NCI-H446 treated with DMSO at 0.1 percent for 48 hours (cell line): ENCODE measurements at places on chromosomes 12 and 14.

DNA sequence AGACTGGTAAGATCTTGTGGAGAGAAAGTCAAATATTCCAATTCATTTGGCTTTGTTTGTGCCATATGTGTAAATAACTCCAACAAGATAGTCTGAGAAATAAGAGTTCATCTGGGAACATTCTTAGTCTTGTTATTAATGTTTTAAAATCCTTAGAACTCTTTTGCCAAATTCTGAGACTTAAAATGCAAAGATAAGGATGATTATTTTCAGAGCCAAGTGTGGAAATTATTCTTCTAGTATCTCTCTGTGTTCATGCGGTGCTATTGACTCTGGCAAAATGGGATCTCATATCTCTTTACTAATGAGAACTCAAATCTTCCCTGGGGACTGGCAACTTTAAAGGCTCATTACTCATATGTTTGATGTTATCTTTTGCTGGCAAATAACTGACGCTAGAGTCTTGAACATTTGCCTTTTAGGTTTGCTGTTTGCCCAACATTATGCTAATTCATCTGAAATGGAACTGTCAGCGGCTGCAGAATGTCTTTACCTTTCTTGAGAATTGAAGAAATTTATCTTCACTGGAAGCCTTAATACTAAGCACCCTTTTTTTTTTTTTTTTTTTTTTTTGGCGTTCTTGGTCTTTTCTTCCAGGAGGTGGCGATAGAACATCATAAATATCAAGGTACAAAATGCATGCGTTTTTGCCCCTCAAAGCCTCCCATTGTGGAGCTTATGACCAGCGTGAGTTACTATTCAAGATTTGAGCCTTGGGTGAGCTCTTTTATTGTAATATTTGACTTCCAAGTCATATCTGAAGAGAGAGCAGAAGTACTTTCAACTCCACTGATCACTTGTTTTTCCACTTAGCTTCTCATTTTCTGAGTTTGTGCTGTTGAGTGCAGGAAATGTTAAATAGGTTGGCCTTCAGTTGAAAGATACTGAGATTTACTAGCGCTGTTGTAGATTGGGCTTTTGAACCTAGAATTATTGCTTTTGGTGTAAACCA lies 86.5 kb downstream of the CAND1 start:
- DNase-seq = peak; percentile 74

DNA sequence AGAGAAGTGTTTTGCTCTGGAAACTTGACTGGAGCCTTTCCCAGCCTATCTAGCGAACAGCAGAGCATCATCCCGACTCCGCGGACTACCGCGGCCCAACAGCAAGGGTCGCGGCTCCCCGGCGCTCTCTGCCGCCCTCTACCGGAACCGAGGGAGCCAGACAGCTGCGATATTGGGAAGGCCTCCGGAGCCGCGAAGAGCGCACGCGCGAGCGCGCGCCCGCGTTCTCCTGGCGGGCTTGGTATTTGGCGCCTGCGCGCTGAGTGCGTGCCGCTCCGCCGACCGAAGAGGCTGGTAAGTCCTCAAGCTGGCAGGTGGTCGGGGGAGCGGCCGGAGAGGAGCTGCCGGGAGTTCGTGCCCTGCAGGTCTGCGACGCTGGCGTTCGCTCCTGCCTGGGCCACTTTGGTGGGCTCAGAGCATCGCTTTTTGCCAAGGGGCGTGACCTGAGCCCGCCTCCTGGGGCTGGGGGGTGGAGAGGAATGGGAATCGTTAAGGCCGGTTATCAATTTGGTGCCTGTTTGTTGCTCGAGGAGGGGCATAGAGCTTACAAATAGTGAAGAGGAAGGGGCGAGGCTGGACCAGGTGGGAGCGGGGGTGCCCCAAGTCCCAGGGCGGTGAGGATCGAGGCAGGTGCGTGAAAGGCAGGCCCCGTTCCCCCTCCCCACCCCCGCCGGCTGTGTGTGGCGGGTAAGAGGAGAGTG lies at the start of gene TMEM106C:
Gene TMEM106C (plus strand): TSS at position 257 of the 701 bp plus-strand sequence. CDS start 641 bp downstream, outside the sequence.
- DNase-seq = peak; percentile 81

- no peak for DNase-seq
Measured at GRCh38 chr12:75269209-75269608, 59.6 kb upstream of the KCNC2 start.

DNA sequence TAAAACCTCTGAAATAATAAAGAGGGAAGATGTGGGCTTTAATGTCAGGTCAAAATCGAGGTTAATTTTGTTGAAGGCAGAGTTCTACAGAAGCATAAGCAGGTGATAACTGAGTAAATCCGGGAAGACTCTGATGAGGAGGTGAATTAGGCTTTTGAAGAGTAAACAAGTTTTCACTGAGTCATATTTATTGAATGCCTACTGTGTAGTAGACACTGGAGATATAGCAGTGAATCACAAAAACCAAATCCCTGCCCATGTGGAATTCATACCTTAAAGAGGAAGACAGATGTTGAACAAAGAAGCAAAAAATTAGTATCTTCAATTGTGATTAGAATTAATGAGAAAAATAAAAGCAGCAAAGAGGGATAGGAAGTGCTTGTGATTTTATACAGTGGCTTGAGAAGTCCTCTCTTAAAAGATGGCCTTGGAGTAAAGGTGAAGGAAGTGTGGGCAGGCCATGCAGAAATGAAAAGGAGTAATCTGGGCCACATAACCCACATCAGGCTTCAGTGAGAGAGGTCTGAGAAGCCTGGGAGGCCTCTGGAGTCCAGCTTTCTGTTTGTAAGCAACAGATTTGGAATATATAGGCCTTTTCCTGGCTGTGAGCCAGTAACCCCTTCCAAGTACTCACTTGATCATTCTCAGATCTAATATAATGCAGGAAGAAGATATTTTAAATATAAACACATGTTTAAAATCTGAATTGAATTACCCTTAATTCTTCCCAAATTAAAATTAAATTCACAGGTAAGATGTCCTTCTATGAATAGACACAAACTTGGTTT lies 46.7 kb downstream of the BHLHE41 start:
- no peak for DNase-seq

- no peak for DNase-seq
Measured at GRCh38 chr14:99255621-99256482, 16.1 kb downstream of the BCL11B start.

DNA sequence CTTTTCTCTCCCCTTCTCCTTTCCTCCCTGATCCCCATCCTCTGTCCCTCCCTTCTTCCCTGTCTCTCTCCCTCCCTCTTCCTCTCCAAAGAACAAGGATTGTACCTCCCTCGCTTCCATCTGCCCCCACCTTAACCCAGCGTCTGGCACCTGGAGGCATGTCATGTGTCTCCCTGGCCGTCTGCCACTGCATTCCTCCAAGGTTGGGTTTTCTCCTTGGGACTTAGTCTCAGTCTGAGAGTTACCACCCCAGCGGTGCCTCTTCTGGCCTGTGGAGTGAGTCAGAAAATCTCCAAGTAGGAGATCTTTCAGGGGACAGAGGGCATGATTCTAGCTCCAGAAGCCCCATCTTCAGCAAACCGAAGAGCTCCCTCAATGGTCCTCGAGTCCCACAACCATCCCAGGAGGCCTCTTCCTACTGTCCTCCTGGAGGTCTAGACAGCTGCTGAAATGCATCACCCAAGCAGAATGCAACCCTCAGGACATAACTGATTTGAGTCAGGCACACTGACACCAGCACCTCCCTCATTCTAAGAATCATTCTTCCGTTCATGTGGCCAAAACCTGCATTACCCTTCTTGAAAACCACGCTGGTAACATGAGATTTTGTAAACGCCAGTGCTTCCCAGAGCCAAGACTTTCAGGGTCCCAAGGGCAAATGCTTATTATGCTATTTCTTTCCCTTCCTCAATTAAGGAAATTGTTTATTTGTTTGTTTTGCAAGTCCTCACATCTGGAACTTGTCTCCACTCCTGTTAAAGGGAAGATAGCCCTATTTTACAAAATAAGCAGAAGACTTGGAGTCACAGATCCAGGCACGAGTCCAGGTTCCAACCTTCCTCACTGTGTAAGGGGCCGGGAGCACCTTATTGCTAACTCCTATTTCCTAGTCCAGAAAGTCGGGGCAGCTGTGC lies 463.2 kb downstream of the BCL11B start:
- no peak for DNase-seq

DNA sequence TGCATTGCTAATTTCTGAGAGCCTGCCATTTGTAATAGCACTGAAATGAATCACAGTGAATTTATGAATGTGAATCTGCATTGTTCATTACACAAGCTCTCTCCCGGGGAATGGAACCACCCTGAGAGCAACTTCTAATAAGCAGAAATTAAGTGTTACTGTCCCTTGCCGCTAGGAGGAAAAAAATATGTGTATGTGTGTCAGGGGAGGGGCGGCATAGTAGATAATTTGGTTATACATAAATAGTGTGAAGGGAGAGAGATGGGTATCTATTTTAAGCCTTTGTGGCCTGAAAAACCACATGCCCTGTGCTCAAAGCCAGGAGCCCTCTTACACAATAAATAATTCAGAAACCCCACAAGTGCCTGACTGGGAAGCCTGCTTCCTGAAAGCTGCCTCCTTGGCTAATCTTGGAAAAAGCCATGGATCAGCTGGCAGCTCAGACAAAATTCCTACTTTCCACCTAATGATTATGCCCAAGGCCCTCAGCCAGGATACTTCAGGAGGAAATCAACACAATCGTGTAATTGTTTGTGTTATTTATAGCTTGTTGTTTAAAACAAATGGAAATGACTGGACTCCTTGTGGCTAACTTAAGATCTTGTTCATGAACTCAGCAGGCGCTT lies 366.2 kb upstream of the KITLG start:
- peak; percentile 25 for DNase-seq

- no peak for DNase-seq
Measured at GRCh38 chr14:106204063-106204462, 677.7 kb downstream of the TMEM121 start.

DNA sequence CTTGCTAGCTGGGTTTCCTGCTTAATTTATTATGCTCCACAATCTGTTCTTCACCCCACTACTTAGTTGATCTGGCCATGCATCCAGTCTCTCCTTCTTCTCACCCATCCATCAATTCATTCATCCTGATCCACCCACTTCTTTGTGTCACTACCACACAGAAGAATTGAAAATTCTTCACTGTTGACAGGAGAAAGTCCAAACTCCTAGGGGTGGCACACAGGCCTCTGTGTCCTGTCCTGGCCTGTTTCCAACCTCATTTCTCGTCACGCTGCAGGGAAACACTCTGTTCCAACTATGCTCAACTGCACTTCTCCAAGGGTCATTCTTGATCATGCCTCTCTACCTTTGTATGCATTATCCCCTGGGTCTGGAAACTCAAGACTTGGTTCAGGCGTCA lies 10.6 kb upstream of the KRT83 start:
- DNase-seq = no peak

GRCh38 chr12:66197495-66197921 lies 8.5 kb downstream of the IRAK3 start:
- no peak for DNase-seq

- no peak for DNase-seq
Measured at GRCh38 chr14:21204167-21205025, 48.5 kb upstream of the OR5AU1 start.
